Brain pericyte (primary cell): ENCODE measurements at places on chromosomes 11 and 22.

GRCh38 chr11:12800032-12800671 is 125.9 kb downstream of the TEAD1 start:
- no peak for DNase-seq

GRCh38 chr11:125157953-125158680 is 6.4 kb upstream of the PKNOX2 start:
- no peak for DNase-seq

- no peak for DNase-seq
These were observed 4.8 kb downstream of the TTLL12 start for GRCh38 chr22:43182118-43182517.

DNA sequence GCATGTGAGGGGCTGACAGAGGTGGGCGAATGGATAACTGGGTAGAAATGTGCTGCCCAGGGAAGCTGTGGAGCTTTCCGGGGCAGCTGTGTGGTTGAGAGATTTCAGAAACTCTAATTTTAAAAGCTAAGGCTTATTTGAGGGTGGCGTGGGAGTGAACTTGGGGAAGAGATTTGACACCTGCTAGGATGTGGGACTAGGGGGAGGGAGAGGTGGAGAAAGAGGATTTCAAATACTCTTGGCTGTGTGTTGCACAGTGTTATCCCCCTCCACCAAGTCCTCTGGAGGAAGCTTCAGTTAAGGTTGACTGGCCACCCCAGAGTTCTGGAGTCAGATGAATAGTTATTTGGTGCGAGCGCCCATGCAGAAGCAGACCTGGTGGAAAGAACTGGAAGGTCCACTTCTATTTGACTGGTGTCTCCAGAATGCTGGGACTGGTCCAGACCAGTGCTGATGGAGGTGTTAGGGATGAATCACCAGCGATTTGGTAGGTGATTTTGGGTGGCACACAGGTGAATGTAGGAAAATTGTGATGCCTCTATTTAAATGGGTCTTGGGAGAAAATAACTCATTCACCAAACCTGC is 72.8 kb upstream of the ALX4 start:
- no peak for DNase-seq

GRCh38 chr22:44482776-44483175 is 15.3 kb downstream of the RTL6 start:
- no peak for DNase-seq

DNA sequence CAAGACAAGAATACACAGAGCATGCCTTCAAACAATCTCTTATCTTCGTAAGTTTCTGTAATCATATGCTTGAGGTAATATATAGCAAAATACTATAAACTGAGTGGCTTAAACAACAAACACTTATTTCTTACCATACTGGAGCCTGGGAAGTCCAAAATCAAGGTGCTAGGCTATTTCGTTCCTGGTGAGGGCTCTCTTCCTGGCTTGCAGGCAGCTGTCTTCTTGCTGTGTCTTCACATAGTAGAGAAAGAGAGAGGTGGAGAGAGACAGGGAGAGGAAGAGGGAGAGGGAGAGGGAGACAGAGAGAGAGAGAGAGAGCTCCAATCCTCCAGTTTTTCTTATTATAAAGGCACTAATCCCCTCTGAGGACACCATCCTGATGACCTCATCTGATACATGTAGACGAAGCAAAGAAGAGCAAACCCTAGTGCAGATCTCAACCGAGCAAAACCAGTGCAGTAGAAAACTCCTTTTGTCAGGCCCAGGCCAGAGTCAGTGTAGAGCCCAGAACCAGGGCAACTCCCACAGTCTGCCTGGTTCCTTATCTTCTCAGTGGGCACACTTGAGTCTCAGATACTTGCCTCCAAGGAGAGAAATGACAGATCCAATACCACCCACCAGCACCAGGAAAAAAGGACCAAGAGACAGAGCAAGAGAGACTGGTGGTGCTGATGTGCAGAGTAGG is 297.1 kb upstream of the NCAM1 start:
- DNase-seq, result no peak

DNA sequence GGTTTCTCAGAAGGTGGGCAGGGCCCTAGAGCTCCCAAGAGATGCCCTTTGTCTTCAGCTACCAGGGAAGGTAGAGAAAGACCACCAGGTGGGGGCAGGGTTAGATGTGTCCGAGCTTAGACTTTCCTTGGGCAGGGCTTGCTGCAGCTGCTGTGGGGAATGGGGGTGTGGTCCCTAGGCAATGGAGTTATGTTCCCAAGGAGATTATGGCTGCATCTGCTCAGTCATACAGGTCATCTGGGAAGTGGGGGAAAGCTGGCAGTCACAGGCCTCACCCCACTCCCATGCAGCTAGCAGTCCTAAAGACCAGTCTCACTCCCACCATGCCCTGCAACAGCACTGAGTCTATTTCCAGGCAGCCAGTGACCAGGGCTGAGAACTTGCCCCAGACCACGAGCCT is 29.5 kb downstream of the MMP27 start:
- DNase-seq, result no peak

GRCh38 chr11:30579415-30580175 is 6.6 kb downstream of the MPPED2 start:
- DNase-seq, result no peak

- no peak for DNase-seq
These were observed 71.2 kb upstream of the GDPD4 start for GRCh38 chr11:77372726-77373125.

GRCh38 chr11:32987851-32988250 is 27.8 kb upstream of the DEPDC7 start:
- no peak for DNase-seq

- no peak for DNase-seq
These were observed 63.5 kb downstream of the CSTPP1 start for GRCh38 chr11:47000033-47000432.

- DNase-seq, result no peak
These were observed 288.3 kb downstream of the CADM1 start for GRCh38 chr11:115215694-115216617.

DNA sequence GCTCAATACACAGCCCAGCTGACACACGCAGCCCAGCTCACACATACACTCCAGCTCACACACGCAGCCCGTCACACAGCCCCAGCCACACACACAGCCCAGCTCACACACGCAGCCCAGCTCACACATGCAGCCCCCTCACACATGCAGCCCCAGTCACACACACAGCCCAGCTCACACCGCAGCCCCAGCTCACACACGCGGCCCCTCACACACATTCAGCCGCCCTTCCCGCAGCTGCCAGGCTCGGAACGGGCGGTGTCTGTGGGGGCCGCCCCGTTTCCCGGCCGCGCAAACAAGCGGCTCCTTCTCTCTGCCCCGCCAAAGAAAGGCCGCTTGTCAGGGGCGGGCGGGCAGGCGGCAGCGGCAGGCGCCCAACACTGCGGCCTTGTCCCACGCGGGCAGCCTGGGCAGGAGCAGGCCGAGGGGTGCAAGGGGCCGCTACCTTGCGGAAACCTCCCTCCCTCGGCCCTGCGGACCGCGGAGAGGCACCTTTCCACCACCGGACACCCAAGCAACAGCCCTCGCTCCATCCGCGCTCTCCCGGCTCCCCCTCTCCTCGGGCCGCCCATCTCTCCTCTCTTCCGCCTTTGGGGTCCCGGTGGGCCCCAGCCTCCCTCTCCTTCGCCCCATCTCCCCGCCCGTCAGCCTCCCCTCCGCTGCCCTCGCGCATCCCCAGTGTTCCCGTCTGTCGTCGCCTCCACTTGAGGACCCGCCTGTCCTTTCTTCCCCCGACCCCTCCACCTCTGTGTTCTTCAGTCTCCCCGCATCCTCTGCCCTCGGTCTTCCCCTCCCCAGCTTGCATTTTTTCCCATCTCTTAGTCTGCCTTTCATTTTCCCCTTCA is 2.2 kb downstream of the PHLDB1 start:
- DNase-seq, result no peak

DNA sequence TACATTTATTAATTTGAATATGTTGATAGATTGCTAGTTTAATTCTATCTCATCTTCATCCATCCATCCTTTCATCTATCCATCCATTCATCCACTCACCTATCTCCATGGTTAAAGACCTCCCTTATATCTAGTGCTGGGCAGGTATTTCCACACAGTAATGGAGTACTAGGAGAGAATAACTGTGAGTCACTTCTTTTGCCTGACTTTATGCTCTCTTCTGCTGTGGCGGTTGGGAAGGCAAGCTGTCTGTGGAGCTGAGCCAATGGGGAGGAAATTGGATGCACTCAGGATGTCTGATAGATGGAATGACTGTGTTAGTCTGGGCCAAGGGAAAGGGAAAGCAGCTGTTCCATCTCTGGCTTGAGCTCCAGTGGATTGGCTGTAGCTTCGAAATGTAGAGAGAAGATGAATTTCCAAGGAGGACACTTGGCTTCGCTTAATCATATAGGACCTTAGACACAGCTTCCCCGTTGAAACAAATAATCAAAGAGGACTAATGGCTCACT is 60.3 kb downstream of the NELL1 start:
- DNase-seq, result no peak

- DNase-seq, result no peak
These were observed 8.5 kb downstream of the HMBS start for GRCh38 chr11:119092880-119093842.

DNA sequence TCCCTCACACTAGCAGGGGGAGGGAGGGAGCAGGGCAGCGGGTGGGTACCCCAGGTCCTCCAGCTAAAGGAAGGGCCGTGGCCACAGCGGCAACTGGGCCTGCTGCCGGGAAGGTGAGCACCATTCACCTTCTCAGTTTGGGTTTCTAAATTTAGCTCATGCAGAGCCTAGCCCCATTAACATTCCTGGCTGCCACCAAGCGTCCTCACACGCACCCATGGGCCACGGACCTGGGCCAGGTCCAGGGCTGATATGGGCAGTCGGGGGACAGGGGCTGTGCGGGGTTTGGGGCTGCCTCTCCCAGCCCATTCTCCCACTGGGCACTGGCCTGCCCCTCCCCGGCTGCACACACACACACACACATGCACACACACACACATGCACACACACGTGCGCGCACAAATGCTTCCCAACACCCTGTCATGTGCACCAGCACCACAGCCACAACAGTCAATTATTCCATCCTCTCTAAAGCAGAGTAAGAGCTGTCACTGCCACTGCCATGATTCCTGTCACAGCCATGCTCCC is 28.7 kb downstream of the SYT7 start:
- no peak for DNase-seq

- no peak for DNase-seq
These were observed 178.6 kb downstream of the DSCAML1 start for GRCh38 chr11:117618302-117618981.

GRCh38 chr22:30362651-30363281 is 6.0 kb downstream of the CCDC157 start:
- DNase-seq, result no peak

DNA sequence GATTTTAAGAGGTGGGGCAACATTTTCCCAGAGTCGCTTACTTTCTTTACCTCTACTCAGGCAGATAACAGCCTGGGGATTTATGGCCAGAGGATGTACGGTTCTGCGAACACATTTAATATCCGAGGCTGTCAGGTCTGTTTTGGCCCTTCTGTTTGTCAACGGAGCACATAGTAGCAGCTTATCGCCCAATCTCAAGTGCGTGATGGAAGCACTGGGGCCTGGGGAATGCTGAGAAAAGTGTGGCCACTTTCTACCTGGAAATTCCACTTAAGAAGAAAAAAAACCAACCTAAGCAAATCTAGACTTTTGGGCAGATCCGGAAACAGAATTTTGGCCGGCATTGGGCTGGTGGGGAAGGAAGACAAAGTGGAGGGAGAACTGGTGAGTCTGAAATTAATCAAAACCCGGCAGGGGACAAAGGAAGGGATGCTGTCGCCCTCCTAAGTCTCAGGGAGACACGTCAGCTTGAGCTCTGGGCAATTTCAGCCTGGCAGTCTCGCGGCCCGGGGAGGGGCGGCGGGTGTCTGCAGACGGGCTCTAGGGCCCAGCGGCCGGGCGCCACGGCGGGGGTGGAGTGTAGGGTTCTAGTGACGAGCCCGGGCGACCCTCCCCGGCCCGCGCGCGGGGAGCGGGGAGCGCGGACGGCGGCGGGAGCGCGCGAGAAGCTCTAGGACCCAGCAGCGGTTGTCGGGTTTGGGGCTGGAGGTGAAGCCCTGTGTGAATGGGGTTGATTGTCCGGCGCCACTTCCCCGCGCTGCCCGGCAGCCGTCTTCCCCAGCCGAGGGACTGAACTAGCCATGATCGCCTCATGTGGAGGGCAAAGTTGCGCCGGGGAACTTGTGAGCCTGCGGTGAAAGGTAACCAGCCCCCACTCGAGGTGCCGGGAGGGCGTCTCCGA is at the start of gene AMOTL1:
TSS of gene AMOTL1 (plus strand) at position 656 of the 901 bp plus-strand sequence. CDS start at position 812, 156 bp downstream.
- no peak for DNase-seq

- DNase-seq, result no peak
These were observed 270.7 kb downstream of the ETS1 start for GRCh38 chr11:128316541-128317227.

DNA sequence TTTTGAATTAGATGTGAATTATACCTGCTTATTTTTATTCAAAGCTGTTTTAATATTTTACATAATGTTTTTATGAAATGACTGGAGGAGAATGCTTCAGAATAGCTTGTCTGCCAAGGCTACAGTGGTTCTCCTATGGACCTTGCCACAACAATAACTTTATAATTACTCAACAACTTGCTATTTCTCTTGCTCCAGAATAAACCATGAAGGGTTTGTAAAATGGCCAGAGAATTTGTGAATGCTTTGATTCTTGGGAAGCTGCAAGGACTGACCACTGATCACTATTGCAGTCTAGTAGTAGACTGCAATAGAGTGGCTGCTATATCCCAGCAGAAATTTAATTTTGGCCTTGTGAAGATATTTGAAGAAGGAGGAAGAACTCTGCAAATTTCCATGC is 199.7 kb downstream of the FAT3 start:
- no peak for DNase-seq

DNA sequence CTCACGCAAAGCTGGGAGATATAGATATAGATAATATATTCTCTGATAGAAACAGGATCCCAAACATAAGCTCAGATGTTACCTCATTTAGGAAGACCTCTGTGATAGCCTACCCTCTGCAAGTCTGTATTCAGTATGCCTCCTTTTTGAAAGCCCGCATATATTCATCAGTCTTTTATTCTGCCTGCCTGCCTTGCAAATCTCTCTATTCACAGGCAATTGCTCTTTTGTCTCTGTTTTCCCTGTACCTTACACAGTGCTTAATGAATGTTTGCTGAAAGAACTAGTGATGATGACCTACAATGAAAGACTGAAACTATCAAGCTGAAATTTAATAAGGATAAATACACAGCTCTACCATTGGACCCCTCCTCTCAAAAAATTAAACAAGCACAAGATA is 18.4 kb downstream of the DEUP1 start:
- no peak for DNase-seq

- no peak for DNase-seq
These were observed 5.4 kb downstream of the MTFP1 start for GRCh38 chr22:30430933-30431332.
